ENCODE measurements at places on chromosomes 6 and 20. TPM values are rescaled to one million over a fixed set of nuclear protein-coding genes. Genes with fewer than 3 reads are reported as not detected.

PNRC1 gene
- 102 TPM for total RNA-seq

MCHR2 gene
- total RNA-seq, result not detected

GRCh38 chr6:14316651-14317386 is 199.2 kb downstream of the CD83 start:
- no peak for DNase-seq

GRCh38 chr6:21648475-21649050 is 55.0 kb downstream of the SOX4 start:
- no peak for DNase-seq

- DNase-seq, result no peak
Measured at GRCh38 chr20:12970372-12970821, 38.4 kb upstream of the SPTLC3 start.

GRCh38 chr6:57248311-57248895 is 26.3 kb upstream of the RAB23 start:
- DNase-seq, result no peak

- no peak for DNase-seq
Measured at GRCh38 chr20:51422514-51423289, 119.8 kb downstream of the NFATC2 start.

DNA sequence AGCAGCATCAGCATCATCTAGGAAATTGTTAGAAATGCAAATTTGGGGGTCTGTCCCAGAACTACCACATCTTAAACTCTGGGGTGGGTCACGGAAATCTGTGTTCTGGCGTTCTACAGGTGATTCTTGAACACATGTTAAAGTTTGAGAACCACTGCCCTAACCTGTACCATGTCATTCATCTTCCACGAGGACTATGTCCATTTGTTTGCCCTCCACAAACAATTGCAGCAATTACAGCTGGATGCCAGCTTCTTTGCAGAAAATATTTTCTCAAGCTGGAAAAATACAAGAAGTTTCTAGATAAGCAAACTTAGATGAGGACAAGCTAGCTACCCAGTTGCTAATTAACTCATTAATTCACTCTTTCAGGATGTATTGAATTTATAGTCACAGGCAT is 54.1 kb downstream of the MAFB start:
- DNase-seq, result no peak

ARHGAP40 gene
- total RNA-seq, result not detected

NHSL1 gene
- 53.1 TPM for total RNA-seq

BMP7 gene
- total RNA-seq, result 2.8 TPM

TREM2 gene
- 0.67 TPM for total RNA-seq

GRCh38 chr6:33207552-33208090 is 679 bp upstream of the RING1 start:
- peak; percentile 64 for DNase-seq

GRCh38 chr6:55518529-55519060 is 60.4 kb downstream of the HMGCLL1 start:
- no peak for DNase-seq
